Type B pancreatic cell (in vitro differentiated cells): ENCODE measurements at places on chromosomes 2 and 18.

- H3K4me1 ChIP-seq: no peaks in the 10 kb centered on the region
- H3K4me3 ChIP-seq: no peak overlapping the region
- no peak for DNase-seq
- H3K27me3 ChIP-seq: peaks cover 7% of the 10 kb centered on the region
Measured at GRCh38 chr2:129428086-129428660, 551.3 kb upstream of the RAB6C start.

DNA sequence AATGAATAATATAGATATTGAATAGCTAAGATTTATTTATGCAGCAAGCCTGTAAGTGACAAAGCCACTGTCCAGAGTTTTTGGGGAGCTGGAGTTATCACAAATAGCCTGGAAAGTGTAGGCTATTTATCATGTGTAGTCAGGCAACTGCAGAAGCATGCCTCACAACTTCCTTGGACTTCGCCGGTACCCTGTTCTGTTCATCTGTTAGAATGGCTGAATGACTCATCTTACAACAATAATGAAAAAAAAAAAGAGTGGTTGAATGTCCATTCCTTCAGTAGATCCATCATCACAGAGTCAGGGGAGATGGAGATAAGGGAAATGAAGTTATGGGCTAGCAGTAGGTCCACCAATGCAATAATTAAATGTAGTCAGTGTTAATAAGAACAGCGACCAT lies 24.0 kb upstream of the ATP5MC3 start:
- H3K4me3 ChIP-seq: no peak overlapping the region
- H3K36me3 ChIP-seq: no peaks in the 10 kb centered on the region
- no peaks in the 10 kb centered on the region for H3K4me1 ChIP-seq
- H3K27ac ChIP-seq: no peak overlapping the region
- no peak for DNase-seq

- H3K4me1 ChIP-seq: no peaks in the 10 kb centered on the region
- no peak overlapping the region for H3K4me3 ChIP-seq
- peaks cover 64% of the 10 kb centered on the region for H3K27me3 ChIP-seq
- peak; percentile 64 for DNase-seq
- no peaks in the 10 kb centered on the region for H3K36me3 ChIP-seq
Measured at GRCh38 chr2:94861308-94862152, 9.7 kb upstream of the TEKT4 start.

DNA sequence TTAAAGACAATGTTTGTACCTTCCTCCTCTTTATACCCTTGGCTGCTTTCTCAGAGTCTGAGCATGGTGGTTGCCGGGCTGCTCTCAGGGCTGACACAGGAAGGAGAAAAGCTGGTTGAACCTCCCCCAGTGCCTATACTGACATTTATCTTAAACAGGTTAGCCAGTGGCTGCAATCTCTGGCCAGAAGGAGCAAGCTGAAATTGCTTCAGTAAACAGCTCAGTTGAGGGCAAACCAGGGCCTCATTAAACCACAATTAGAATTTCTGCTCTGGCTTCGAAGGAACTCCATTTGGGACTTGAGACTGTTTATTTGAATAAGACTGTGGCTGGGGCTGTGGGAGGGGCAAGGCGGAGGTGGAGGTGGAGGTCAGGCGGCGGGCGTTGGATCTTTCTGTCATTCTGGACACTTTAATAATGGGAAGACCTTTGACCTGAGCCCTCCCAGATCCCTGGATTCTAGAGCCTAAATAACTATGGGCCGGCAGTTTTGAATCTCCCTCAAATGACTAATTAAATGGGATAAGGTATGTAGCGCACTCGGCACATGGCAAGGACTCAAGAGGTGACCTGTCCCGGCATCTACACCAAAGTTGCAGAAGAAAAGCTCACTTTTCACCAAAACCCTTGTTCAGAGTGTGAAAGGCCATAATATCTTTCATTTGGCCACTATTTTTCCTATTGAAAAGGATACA lies 120.6 kb upstream of the MYCN start:
- H3K4me1 ChIP-seq: peaks cover 47% of the 10 kb centered on the region
- no peak for DNase-seq
- H3K27me3 ChIP-seq: no peaks in the 10 kb centered on the region
- peak overlapping the region; percentile 27 for H3K27ac ChIP-seq
- peak overlapping the region; percentile 7 for H3K4me3 ChIP-seq

- no peaks in the 10 kb centered on the region for H3K36me3 ChIP-seq
- DNase-seq: no peak
- H3K27ac ChIP-seq: no peak overlapping the region
- no peak overlapping the region for H3K4me3 ChIP-seq
- H3K4me1 ChIP-seq: no peaks in the 10 kb centered on the region
- H3K27me3 ChIP-seq: no peaks in the 10 kb centered on the region
Measured at GRCh38 chr2:151032741-151033191, 228.9 kb downstream of the RBM43 start.

- H3K36me3 ChIP-seq: no peaks in the 10 kb centered on the region
- H3K4me3 ChIP-seq: peak overlapping the region; percentile 13
- no peak for DNase-seq
- peak overlapping the region; percentile 40 for H3K27ac ChIP-seq
- peaks cover 19% of the 10 kb centered on the region for H3K4me1 ChIP-seq
Measured at GRCh38 chr18:25815659-25816058, 274.8 kb downstream of the SS18 start.

GRCh38 chr2:60964651-60965498 lies 52.6 kb upstream of the PEX13 start:
- H3K27me3 ChIP-seq: no peaks in the 10 kb centered on the region
- peak overlapping the region; percentile 61 for H3K27ac ChIP-seq
- H3K4me1 ChIP-seq: no peaks in the 10 kb centered on the region
- DNase-seq: no peak

GRCh38 chr18:75527848-75528685 lies 100.6 kb upstream of the SMIM21 start:
- H3K4me3 ChIP-seq: no peak overlapping the region
- H3K4me1 ChIP-seq: no peaks in the 10 kb centered on the region
- H3K36me3 ChIP-seq: no peaks in the 10 kb centered on the region
- peaks cover 12% of the 10 kb centered on the region for H3K27me3 ChIP-seq
- H3K27ac ChIP-seq: no peak overlapping the region
- no peak for DNase-seq

GRCh38 chr18:58991167-58991798 lies 126.6 kb downstream of the ZNF532 start:
- no peak overlapping the region for H3K27ac ChIP-seq
- no peak overlapping the region for H3K4me3 ChIP-seq
- H3K27me3 ChIP-seq: no peaks in the 10 kb centered on the region
- H3K36me3 ChIP-seq: peaks cover 8% of the 10 kb centered on the region

DNA sequence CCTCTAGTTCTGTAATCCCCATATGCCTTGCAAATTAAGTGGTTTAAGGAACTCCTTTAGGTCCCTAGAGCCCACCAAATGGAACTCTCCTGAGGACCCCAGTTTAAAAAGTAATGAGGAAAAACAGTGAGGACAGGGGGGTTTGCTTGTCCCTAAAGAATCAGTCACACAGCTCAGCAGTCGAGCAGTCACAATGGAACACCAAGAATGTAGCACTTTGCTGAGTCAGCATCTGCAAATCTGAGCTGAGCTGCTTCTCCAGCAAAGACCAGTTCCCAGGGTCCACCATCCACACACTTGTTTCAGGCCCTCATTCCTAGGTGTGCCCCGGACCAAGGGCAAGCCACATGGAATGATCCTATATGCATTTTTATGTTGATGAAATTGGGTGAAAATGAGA lies 46.2 kb upstream of the NEDD4L start:
- H3K27me3 ChIP-seq: peaks cover 9% of the 10 kb centered on the region
- no peak overlapping the region for H3K27ac ChIP-seq
- H3K4me1 ChIP-seq: no peaks in the 10 kb centered on the region
- H3K36me3 ChIP-seq: no peaks in the 10 kb centered on the region

- no peak overlapping the region for H3K4me3 ChIP-seq
- no peaks in the 10 kb centered on the region for H3K27me3 ChIP-seq
- peaks cover 43% of the 10 kb centered on the region for H3K36me3 ChIP-seq
- no peaks in the 10 kb centered on the region for H3K4me1 ChIP-seq
Measured at GRCh38 chr2:241257419-241258032, 57.9 kb downstream of the HDLBP start.

GRCh38 chr2:15783489-15783888 lies 156.9 kb upstream of the MYCN start:
- H3K27me3 ChIP-seq: peaks cover 20% of the 10 kb centered on the region
- no peak overlapping the region for H3K27ac ChIP-seq
- H3K36me3 ChIP-seq: no peaks in the 10 kb centered on the region
- H3K4me1 ChIP-seq: peaks cover 43% of the 10 kb centered on the region
- H3K4me3 ChIP-seq: no peak overlapping the region
- no peak for DNase-seq

GRCh38 chr2:239943571-239943970 lies 81.6 kb downstream of the NDUFA10 start:
- no peak for DNase-seq
- no peaks in the 10 kb centered on the region for H3K27me3 ChIP-seq
- H3K27ac ChIP-seq: no peak overlapping the region

GRCh38 chr2:45011121-45011520 lies 1.9 kb upstream of the SIX2 start:
- H3K27ac ChIP-seq: peak overlapping the region; percentile 36
- H3K27me3 ChIP-seq: peaks cover 87% of the 10 kb centered on the region
- H3K36me3 ChIP-seq: peaks cover 14% of the 10 kb centered on the region
- peaks cover 13% of the 10 kb centered on the region for H3K4me1 ChIP-seq
- no peak for DNase-seq
- peak overlapping the region; percentile 91 for H3K4me3 ChIP-seq

- peaks cover 3% of the 10 kb centered on the region for H3K27me3 ChIP-seq
- H3K4me3 ChIP-seq: no peak overlapping the region
- H3K36me3 ChIP-seq: no peaks in the 10 kb centered on the region
- H3K4me1 ChIP-seq: peaks cover 16% of the 10 kb centered on the region
Measured at GRCh38 chr2:197270601-197271000, 40.0 kb downstream of the ANKRD44 start.

- H3K4me3 ChIP-seq: no peak overlapping the region
- H3K27me3 ChIP-seq: no peaks in the 10 kb centered on the region
- no peaks in the 10 kb centered on the region for H3K4me1 ChIP-seq
- H3K27ac ChIP-seq: no peak overlapping the region
Measured at GRCh38 chr2:36255863-36256262, 99.7 kb upstream of the CRIM1 start.

- H3K27ac ChIP-seq: no peak overlapping the region
- peaks cover 23% of the 10 kb centered on the region for H3K27me3 ChIP-seq
- no peak for DNase-seq
- H3K36me3 ChIP-seq: no peaks in the 10 kb centered on the region
Measured at GRCh38 chr2:230828272-230828961, 36.3 kb upstream of the ITM2C start.

DNA sequence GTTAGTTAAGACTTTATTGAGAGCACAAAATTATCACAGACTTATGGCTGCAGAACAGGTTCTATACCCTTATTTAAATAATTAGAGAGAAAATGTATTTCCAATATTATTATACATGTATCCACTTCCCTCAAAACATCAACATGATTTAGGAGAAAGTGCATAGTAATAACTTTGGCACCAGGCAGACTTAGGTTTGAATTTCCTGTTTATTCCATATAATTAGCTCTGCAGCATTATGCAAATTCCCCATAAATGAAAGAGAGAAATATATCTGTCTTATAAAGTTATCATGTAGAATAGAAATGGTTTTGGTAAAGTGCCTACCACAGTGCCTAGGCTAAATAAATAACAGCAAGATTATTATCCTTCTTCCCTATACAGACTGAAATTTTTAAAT lies 15.3 kb downstream of the SCN9A start:
- H3K36me3 ChIP-seq: no peaks in the 10 kb centered on the region
- H3K27me3 ChIP-seq: no peaks in the 10 kb centered on the region
- H3K27ac ChIP-seq: no peak overlapping the region
- DNase-seq: no peak
- no peaks in the 10 kb centered on the region for H3K4me1 ChIP-seq

DNA sequence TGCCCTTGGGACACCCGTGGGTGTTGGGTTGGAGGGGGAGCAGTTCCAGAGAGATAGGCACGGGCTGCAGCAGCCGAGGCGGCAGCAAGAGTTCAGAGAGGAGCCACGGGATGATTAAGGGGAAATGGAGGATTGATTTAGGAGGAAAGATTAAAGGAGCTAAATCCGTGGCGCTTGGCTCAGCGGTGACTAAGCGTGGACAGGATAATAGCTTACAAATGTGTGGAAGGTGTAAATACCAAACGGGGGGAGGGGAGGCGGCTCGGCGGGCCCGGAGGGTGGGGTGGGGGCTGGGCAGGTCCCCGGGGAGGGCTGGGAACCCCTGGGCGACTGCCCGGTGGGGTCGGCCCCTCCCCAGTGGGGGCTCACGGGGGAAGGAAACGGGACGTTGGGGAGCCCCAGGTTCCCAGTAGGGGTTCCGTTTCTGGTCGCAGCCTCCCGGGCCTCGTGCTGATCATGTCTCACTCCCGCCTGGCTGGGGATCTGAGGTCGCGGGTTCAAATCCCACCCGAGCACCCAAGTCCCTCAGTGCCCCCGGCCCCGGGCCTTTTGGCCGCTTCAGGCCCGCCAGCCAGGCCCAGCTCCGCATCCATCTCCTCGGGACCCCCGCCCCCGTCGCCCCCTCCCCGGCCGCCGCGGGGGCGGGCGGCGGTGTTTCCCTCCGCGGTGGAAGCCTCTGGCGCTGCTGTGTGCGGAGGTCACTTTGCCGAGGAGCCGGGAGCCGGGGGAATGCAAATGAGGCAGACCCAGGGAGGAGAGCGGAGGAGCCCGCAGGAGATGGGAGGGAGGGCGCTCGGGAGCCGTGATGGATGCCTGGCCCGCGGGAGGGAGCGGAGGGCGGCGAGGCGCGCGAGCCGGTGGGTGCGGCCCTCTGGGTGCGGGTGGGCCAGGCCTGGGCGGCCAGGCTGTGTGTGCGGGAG lies 8.1 kb downstream of the ASIC4 start:
- no peak for DNase-seq
- peaks cover 62% of the 10 kb centered on the region for H3K4me1 ChIP-seq
- peaks cover 69% of the 10 kb centered on the region for H3K27me3 ChIP-seq
- H3K27ac ChIP-seq: peak overlapping the region; percentile 11
- no peaks in the 10 kb centered on the region for H3K36me3 ChIP-seq
- H3K4me3 ChIP-seq: peak overlapping the region; percentile 79

- H3K27ac ChIP-seq: peak overlapping the region; percentile 59
- H3K36me3 ChIP-seq: peaks cover 23% of the 10 kb centered on the region
- DNase-seq: no peak
- H3K4me3 ChIP-seq: peak overlapping the region; percentile 88
- peaks cover 45% of the 10 kb centered on the region for H3K4me1 ChIP-seq
Measured at GRCh38 chr2:215434447-215435279, 1.2 kb downstream of the FN1 start.

- H3K27ac ChIP-seq: no peak overlapping the region
- H3K27me3 ChIP-seq: no peaks in the 10 kb centered on the region
- peaks cover 3% of the 10 kb centered on the region for H3K36me3 ChIP-seq
- no peak for DNase-seq
- no peaks in the 10 kb centered on the region for H3K4me1 ChIP-seq
Measured at GRCh38 chr2:12507295-12507694, 209.4 kb upstream of the TRIB2 start.
